ENCODE measurements at places on chromosomes 2 and 18.
A peak's percentile ranks its signal among the peaks of the same experiment; 100 is the strongest.

GRCh38 chr18:50626317-50626716 is 66.4 kb downstream of the MAPK4 start:
- no peak for DNase-seq

GRCh38 chr2:213862407-213863076 is 548.3 kb upstream of the VWC2L start:
- DNase-seq, result no peak

DNA sequence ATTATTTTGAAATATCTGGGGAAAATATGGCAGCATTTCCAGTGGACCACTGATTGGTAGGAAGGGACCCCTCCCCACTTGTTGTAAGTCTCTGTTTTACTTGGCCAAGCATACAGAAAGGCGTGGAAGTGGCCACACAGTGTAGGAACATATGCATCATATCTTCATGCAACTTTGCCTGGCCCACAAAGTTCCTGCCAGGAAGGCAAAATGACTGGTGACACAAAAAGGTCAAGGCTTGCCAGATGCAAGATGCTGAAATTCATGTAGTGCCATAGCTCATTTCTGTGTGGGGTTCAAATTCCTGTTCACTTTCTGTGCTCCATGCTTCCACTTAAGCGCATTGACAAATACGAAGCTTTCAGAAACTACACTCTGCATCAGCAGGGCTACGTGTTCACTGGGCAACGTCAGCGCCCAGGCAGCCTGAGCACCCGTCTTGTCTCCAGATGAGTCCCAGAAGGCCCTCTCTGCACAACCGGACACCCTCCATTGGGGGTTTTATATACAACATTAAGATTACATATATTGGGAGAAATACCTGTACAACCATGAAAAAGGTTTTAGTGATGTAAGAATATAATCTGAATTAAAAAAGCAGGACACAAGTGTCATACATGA is 3.6 kb downstream of the DYNC2LI1 start:
- DNase-seq, result no peak

GRCh38 chr2:30670453-30670852 is 136.8 kb downstream of the CAPN13 start:
- DNase-seq, result no peak

- DNase-seq, result no peak
These were observed 61.1 kb downstream of the MEIS1 start for GRCh38 chr2:66495788-66496640.

DNA sequence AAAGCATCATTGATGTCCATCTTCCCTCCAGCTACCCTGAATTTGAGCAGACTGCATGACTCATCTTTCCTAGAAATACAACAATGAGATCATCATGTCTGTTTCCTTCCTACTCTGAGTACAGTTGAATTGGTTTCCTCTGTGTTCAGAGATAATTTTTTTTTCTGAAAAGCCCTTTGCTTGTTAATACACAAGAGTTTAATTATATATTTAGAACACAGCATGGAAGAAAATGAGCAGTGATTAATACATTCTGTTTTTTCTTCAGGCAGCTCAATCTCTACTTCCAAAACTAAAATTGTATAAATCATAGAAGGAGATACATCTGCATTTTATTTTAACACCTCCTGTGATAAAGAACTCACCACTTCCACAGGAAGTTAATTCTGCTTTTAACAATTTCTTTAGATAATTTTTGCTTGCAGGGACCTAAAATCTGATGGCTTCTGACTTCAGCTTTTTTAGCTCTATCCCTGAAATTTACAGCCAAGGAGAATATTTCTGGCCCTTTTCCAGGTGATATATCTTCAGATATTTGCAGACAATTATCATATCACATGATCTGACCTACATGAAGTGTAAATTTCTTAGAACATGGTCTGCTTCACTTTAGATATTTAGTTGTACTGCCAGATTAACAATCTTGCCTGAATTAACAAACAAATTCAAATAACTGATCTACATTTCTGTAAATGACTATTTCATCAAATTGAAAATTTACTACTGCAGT is 249.0 kb downstream of the TRIB2 start:
- DNase-seq, result peak; percentile 49

DNA sequence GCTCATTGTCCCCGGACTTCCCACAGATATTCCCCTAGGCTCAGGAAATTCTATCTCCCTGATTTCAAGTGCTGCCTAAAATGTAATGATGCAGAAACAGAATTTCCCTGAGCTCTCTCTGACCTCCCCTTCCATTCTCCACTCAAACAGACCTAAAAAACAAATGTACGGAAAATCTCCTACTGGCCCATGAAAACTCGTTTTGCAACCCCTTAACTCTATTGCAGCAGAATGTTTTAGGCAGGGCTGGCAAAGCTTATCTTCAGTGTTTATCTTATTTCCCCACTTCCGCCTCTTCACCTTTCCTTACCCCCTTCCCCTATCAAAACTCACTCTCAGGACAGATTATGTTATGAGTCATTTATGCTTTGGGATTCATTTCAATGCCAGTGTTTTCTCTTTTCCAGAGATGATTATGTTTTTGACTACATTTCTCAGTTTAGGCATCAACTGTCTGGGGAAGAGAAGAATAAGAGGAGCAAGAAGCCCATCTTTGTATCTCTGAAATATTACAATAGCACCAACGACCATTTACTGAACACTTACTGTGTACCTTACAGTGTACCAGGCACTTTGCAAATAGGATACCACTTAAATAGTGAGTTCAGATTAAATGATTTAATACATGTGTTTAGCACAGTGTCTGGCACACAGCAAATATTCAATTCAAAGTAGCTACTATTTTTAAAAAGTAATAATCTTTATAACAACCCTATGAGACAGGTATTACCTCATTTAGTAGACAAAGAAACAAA is 53.9 kb upstream of the STPG4 start:
- no peak for DNase-seq

DNA sequence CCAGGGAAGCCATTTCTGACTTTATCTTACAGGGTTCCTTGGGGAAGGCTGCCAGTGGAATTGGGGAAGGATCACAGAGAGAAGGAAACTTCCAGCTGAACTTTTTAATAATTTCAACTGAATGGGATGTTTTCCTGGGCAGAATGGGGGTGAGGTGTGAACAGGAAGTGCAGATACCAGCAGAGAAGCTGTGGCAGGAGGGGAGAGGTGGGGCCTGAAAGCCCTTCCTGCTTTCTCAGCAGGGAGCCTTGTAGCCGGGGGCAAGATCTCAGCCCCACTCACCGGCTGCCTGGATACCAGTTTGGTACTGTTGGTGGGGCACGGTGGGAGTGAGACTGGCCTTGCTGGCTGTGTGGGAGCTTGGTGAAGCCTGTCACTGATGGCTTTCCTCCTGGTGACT is 170.5 kb downstream of the ZBTB7C start:
- no peak for DNase-seq

- no peak for DNase-seq
These were observed 13.6 kb upstream of the PAPOLG start for GRCh38 chr2:60742419-60742818.

DNA sequence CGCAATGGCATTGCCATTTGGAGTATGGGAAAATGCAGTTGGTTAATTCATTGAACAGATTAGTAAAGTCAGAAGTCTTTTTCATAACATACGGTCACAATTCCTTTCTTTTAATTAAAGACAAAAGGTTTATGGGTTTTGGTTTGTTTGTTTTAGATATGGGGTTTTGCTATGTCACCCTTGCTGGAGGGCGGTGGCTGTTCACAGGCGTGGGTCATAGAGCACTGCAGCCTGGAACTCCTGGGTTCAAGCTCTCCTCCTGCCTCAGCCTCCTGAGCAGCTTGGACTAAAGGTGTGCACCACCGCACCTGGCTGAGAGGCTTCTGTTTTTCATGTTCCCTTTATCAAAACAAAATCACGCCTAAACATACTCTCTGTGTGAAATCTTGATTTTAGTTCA is 18.7 kb upstream of the ELAC1 start:
- DNase-seq, result no peak

DNA sequence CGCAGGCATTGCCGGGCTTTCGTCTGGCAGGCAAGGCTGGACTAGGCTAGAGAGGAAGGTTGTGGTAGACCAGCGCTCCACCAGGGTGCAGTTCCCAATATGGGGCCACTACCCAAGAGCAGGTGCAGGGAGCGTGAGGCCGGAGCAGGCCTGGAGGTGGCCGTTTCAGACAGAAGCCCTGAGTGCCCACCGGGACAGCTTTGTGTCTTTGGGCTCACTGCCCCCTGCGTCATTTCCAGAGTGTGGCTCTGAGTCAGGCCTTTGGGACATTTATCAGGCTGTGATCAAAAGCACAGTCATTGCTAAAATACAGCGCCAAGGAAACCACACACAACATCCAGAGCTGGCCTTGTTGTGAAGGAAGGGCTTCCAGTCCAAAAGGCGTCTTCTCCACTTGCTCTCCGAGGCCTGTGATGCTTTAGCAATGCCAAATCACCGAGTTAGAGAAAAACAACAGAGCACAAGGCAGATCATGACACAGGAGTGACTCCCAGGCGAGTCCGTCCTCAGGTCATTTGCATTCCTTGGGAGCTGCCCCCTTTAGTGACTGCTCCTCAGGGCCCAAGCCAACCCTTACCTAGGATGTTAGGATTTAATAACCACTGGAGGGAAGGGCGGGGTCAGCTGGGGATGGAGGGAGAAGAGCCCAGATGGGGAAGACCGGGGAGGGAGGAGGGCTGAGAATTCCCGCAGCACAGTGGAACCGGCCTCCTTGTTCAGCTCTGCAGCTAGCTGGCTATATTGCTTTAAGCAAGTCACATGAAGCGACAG is 42.3 kb downstream of the RFX8 start:
- no peak for DNase-seq

GRCh38 chr18:959854-960253 is 55.2 kb downstream of the ADCYAP1 start:
- no peak for DNase-seq

- DNase-seq, result no peak
These were observed 101.1 kb downstream of the ZFP36L2 start for GRCh38 chr2:43125090-43125998.

DNA sequence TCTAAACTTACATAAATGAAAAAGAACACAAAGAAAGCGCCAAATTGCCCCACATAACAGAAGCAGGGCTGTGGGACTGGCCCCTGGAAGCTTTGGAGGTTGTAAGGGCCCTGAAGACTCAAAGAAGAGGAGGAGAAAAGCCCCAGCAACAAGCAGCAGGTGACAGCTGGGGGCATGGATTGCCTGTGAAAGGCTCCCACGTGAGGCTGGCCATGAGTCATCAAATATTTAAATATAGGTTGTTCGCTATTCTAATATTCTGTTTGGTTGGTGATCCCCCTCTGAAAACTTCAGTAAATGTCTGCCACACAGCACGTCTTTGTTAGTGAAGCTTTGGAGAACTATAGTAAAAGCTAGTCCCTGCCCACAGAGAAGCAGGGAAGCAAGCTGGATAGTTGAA is 132.4 kb downstream of the MREG start:
- no peak for DNase-seq

DNA sequence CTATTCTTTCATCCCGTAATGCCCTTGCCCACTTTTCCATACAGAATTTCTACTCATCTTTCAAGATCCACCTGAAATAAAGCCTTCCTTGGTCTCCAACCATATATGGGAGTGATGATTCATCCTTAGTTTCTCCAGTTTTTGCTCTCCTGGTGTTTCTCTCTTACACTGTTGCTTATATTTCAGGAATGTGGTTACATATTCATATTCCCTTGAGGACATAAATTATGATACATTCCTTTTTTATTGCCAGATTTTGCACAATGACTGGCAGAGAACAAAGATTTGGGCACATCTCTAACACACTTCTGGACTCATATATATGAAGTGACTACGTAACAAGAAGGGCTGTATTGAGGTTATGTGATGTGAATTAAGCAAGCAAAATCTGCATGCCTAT is 1573.4 kb upstream of the NXPH2 start:
- no peak for DNase-seq

- DNase-seq, result no peak
These were observed 103.3 kb upstream of the OSR1 start for GRCh38 chr2:19461504-19462255.

DNA sequence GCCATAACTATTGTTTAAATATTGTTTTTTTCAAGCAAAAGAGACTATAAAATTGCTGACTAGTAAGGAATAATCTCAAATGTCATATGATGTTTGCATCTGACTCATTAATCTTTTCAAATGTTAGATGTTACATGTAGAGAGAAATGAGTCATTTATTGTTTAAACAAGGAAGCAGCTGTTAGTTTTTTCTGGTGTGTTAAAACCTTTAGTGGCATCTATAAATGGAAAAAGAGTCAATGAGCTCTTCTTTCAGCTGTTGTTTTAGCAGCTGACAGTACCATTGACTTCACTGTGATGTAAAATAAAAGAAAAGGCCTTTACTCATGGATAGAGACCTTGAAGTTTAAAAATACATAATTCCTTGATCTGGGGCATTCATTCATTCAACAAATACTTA is 1.8 kb upstream of the KLHL41 start:
- DNase-seq, result no peak

DNA sequence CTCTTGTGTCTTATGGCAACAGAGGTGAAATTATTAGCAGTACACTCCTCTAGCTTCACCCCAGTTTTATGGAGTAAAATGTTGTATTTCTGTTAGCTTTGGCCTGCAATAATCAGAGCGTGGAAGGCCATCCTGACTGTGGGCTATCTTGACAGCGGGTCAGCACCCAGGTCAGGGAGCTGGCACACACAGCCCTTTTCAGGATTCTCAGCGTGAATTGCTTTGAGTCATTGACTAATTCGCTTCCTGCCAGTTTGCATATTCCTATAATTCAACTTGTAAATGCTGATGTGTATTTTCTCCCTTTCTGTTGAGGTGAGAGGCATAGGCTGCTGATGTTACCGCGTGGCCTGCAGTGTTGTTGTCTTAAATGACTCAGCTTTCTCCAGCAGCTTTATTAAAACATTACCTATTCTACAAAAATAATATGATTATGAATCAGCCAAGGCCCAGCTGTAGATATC is 109.6 kb upstream of the EML6 start:
- no peak for DNase-seq

DNA sequence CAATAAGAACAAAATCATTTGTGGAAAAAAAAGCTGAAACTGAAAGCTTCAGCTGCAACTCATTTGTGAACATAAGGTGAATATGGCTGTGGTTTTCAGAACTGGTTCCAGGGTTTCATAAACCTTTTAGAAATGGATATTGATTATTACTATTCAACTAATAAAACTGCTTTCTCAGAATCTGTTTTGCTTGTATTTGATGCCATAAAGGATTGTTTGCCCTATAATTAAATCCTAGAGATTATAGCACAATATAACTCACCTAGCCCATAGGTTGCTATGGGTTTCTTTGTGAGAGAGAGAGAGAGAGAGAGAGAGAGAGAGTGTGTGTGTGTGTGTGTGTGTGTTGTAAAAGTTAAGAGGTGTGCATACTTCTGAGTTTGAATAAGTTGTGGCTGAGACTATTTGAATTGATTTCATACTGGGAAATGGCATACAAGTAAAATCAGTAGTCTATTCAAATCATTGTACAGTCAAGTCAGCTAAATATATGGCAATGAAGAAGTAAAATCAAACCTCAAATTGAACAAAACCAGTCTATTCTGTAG is 339.2 kb downstream of the ARHGAP15 start:
- no peak for DNase-seq

GRCh38 chr2:23381084-23381483 is 3.9 kb upstream of the KLHL29 start:
- DNase-seq, result peak; percentile 23

GRCh38 chr18:58682429-58683069 is 11.3 kb downstream of the MALT1 start:
- no peak for DNase-seq

All from CD4-positive, alpha-beta T cell treated with Interleukin-21 for 1 hour (primary cell).